ENCODE measurements at places on chromosomes 5 and 9.

- no peak for DNase-seq
Measured at GRCh38 chr5:95895771-95896170, 65.9 kb downstream of the ELL2 start.

- no peak for DNase-seq
Measured at GRCh38 chr9:110842986-110843385, 174.4 kb downstream of the MUSK start.

GRCh38 chr5:175257128-175257846 is 186.7 kb downstream of the DRD1 start:
- DNase-seq = no peak

GRCh38 chr9:80922544-80922943 is 766.8 kb downstream of the TLE1 start:
- no peak for DNase-seq

- DNase-seq = no peak
Measured at GRCh38 chr5:749101-749670, 35.3 kb downstream of the ZDHHC11B start.

GRCh38 chr5:109350537-109351270 is 59.1 kb downstream of the PJA2 start:
- no peak for DNase-seq

DNA sequence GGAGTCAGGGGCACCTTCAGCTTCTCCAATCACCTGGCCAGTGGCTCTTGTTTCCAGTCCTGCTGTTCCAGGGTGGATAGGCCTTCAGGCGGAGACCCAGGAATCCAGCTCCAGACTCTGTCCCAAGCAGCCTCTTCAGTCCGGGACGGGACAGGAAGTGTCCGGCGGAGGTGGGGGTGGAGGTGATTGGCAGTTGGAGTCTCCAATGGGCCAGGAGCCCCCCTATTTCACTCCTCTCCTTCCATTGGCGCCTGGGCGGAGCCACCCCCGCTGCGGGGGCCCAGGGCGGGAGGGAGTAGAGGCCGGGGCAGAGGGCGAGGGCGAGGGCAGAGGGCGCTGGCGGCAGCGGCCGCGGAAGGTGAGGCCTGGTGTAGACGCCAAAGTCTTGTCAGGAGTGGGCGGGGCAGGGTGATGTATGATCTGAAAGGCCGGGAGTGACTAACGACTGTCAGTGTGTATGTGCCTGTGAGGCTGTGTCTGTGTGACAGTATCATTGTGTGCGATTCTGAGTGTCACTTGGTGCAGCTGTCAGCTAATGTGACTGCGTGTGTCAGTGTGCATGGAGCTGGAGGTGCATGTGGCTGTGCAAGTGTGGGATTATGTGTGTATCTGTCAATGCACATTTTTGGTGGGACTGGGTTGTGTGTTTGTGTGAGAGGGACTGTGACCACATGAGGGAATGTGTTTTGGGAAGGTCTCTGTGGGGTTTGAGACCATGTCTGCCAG is at the start of gene IL11RA:
IL11RA (plus strand) TSS at position 310 of the 726 bp plus-strand sequence. CDS start 3,033 bp downstream, outside the sequence.
- peak; percentile 72 for DNase-seq

- DNase-seq = no peak
Measured at GRCh38 chr9:35673132-35674024, at the start of gene CA9. CA9 (plus strand) TSS chr9:35673928; CDS start chr9:35673960, 32 bp downstream.

DNA sequence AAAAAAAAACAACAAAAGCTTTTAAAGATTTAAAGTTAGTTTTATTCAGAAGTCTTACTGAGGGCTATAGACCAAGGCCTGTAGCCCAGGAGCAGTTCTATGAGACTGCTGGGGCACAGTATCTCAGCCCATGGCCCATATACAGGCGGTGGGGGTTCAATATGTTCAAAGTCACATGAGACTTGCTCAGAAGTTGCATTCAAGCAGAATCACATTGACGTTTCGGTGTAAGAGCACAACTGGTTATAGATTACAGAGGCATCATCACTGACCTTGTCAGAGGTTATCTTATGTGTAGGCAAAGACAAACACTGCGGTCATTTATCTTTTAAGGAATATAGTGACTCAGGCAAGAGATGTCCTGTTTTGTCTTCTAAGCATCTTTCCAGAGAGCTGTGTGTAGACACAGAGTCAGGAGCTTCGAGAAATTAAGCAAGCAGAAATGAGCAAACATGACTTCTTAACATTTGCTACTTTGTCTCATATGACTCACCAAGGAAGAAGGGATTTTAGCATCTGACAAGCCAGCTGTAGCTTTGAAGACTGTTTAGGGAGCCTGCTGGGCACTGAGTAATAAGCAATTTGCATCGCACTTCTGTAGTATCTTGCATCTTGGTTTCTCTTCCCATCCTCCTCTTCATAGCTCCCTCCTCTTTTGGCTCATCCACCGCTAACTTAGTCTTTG is 12.9 kb upstream of the F2RL1 start:
- DNase-seq = peak; percentile 78

- DNase-seq = no peak
Measured at GRCh38 chr9:80049096-80049782, 477.5 kb downstream of the TLE4 start.

GRCh38 chr5:63127054-63127453 is 548.4 kb downstream of the LRRC70 start:
- DNase-seq = peak; percentile 56

DNA sequence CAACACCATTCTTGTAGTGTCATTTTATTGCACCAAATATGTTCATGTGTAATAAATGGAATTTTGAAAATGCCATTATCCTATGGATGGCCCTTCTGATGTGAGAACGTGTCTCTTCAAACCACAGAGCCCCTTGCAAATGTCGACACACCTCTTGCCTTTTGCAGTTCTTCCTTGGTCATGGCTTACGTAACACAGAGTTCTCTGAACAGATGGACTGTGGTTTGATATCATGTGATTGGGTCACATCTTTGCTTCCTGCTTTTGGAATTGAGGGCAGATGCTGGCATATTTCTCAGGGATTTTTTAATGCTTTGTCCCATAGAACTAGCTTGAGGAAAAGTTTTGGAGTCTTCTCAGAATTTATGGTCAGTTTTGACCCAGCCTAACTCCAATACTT is 4.6 kb downstream of the TGFBR1 start:
- DNase-seq = peak; percentile 66

- no peak for DNase-seq
Measured at GRCh38 chr5:52204310-52204709, 583.4 kb upstream of the ITGA1 start.

GRCh38 chr5:66757834-66758371 is 161.7 kb downstream of the MAST4 start:
- DNase-seq = no peak

DNA sequence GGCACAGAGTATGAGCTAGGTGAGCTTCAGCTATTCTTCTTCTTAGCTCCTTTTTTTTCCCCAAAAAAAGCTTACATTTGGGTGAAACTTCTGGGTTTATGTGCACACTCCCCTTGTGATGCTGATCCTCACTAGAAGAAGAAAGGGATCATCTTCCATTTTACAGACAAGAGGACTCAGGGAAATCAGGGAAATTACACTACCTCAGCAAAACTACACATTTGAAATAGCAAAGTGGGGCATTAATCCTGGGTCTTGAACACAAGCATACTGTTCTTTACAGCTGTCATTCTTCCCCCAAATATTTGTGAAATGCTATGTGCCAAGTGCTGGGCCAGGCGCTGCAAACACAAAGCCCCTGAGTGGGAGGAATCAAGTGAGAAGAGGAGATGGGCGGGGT is 68.6 kb upstream of the NFIL3 start:
- DNase-seq = no peak

DNA sequence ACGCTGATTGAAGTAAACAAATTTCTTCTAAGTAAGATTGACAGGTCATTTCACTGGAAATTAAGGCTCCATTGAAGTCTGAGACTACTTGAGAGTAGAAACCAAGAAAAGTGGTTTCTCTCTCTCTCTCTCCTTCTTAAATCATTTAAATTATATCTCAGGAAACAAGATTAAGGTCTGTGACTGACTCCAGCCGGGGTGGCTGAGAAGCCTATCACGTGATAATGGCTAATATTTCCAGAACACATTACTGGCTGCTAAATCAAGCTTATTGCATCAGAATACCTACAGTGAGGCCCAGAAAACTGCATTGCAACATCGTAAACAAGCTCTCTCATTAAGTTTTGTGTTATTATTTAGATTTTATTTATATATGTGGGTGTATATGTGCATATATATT is 88.4 kb downstream of the PTCD2 start:
- no peak for DNase-seq

GRCh38 chr5:115686051-115686737 is 60.4 kb upstream of the TMED7 start:
- no peak for DNase-seq

- no peak for DNase-seq
Measured at GRCh38 chr5:35095366-35095765, 47.6 kb upstream of the AGXT2 start.

DNA sequence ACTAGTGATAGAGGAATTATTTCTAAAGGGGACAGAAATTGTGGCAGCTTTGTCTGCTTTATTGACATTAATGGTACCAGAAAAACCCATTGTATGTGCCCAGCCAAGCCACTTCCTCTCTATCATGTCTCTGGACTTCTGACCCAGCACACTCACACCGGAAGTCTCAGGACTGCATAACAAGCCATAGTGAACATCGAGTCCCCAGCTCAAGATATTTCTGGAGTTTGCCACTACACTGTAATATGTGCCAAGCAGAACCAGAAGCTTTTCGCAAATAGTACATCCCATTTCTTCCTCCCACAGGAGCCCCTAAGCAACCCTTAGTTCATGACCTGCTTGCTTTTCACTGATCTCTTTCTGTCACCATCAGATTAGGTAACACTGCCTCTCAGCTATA is 187.4 kb upstream of the GHR start:
- no peak for DNase-seq

DNA sequence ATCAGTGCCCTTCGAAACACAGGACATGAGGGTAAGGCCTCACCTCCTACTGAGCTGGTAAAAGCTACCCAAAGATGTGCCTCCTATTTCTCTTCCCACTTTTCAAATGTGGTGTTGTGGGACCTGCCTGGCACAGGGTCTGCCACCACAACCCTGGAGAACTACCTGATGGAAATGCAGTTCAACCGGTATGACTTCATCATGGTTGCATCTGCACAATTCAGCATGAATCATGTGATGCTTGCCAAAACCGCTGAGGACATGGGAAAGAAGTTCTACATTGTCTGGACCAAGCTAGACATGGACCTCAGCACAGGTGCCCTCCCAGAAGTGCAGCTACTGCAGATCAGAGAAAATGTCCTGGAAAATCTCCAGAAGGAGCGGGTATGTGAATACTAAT is 1.9 kb downstream of the IRGM start:
- no peak for DNase-seq

DNA sequence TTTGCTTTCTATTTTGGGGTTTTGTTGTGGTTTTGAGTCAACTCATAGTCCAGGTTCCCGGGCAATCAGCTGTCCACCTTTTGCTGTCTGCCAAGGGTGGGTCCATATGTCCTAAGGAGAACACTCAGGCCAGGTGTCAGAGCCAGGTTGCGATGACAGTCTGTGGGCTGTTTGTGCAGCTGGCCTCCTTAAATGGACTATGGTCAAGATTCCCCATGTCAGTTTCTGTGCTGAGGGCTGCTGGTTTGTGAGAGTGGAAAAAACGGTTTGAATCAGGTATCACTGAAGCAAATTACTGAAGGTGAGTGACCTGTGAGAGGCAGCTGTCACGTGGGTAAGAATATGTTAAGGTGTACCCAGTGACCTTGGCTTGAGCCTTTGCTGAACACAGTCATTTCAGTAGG is 33.0 kb downstream of the SNX30 start:
- DNase-seq = no peak

DNA sequence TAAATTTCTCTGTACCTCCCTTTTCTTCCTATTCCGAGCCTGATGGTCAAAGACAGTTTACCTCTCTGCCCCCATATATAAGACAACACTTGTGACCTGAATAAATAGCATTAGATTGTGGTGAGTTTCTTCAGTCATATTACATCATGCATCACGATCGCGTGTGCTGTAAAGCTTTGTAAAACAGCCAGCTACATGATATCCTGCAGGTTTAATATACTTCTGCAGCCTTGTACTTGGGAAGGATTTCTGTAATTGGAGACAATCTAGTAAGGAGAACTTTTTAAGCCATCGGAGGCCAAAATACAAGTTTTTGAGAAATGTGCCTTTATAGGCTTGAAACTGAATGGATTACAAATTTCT is 711.8 kb upstream of the WWC1 start:
- DNase-seq = no peak

DNA sequence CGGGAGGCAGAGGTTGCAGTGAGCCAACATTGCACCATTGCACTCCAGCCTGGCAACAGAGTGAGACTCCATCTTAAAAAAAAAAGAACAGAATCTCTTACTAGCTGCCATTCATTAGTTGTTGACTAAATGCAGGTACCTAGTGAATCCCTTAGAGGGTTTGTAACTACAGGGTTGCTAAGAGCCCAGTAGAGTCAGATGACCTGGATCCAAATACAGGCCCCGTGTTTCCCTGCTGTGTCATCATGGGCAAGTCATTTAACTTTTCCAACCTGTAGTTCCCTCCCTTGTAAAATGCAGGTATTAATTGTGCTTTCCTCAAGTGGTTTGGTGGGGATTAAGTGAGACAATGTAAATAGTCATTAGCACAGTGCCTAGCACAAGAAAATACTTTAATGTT is 32.8 kb downstream of the PLAC8L1 start:
- DNase-seq = no peak

DNA sequence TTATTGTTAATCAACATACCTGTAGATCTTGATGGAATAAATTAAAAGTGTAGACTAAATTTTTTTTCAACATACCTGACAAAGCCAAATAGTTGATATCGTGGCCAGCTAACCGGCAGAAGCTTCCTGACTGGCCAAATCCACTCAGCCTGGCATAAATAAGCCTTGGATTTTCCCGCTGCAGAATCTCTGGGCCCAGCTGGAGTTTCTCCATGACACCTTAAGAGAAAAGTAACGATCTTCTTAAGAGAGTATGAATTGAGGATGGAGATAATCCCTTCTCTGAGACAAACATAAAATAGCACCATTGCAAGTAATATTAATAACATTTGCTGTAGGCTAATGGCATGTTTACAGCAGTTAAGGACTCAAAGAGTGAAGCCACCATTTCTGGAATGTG is 2.2 kb downstream of the AMACR start:
- no peak for DNase-seq

- no peak for DNase-seq
Measured at GRCh38 chr5:144368556-144368955, 197.9 kb downstream of the KCTD16 start.

GRCh38 chr5:74109344-74109743 is 483.3 kb downstream of the ARHGEF28 start:
- DNase-seq = no peak

GRCh38 chr9:108382310-108382709 is 473.5 kb downstream of the ACTL7B start:
- no peak for DNase-seq

DNA sequence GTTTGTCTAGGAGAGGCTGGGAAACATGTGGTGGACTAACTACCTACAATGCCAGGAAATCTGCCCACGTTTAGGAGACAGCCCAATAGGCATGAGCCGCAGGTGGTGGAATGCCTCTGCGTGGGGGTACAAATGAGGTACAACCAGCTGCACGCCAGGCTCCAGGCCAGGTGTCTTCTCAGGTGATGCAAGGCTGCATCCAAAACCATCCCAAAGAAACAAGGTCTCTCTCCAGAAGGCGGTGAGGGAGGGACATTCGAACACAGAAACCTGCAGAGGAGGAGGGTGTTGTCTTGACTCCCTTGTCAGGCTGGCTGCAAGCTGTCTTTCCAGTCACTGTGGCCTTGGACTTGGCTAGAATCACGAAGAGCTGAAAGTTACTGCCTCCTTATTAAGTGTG is 11.6 kb downstream of the ANKH start:
- no peak for DNase-seq

Measured in foreskin melanocyte (primary cell).